Kidney (tissue), 22 donors: ENCODE measurements at places on chromosomes 16 and 17. TPM values are rescaled to one million over a fixed set of nuclear protein-coding genes. Genes with fewer than 3 reads are reported as not detected.

GRCh38 chr17:79997011-79997660 lies 38.5 kb downstream of the TBC1D16 start:
- DNase-seq, result no peak

FMNL1 gene
- polyA plus RNA-seq, result 2.3 TPM

GRCh38 chr17:17043461-17044271 lies 1.4 kb downstream of the MPRIP start:
- peak; percentile 39 for DNase-seq

ARSG gene
- polyA plus RNA-seq, result 5.0 TPM

KCNJ18 gene
- polyA plus RNA-seq, result not detected

- DNase-seq, result no peak
Measured at GRCh38 chr17:19935169-19935568, 42.5 kb downstream of the AKAP10 start.

DNA sequence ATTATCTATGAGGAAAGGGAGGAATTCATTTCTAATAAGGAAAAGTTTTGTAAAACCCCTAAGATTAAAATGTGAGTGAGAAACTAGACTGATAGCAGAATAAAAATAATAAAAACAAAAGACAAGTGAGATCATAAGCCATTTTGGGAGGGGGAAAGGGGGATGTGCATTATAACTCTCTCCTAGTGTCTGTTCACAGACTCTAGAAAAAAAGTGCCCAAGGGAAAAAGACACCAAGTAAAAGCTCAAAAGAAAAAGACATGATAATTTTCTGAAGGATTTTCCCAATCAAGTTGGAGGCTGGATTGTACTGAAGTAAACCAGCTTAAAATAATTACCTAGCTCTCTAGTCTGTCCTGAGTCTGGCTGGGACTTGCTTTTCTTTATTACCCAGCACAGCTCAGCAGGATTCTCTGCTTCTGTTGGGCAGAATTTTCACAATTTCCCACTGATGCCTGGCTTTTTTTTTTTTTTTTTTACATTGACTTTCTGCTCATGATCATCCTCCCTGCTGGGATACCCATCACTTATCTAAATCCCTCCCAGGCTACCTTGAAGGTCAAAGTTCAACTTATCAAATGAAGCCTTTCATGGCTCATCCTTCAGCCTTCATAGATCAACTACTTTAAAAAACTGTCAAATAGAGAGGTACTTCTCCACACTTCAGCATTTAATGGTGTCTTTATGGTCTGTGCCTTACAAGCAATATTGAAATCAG lies 124.2 kb upstream of the KCNJ16 start:
- DNase-seq, result no peak

KCNG4 gene
- not detected for polyA plus RNA-seq

B4GALNT2 gene
- 1.3 TPM for polyA plus RNA-seq

WWOX gene
- polyA plus RNA-seq, result 22.5 TPM
